LHCN-M2 (cell line): ENCODE measurements at places on chromosomes 5 and 9. TPM values are rescaled to one million over a fixed set of nuclear protein-coding genes. Genes with fewer than 3 reads are reported as not detected.

DNA sequence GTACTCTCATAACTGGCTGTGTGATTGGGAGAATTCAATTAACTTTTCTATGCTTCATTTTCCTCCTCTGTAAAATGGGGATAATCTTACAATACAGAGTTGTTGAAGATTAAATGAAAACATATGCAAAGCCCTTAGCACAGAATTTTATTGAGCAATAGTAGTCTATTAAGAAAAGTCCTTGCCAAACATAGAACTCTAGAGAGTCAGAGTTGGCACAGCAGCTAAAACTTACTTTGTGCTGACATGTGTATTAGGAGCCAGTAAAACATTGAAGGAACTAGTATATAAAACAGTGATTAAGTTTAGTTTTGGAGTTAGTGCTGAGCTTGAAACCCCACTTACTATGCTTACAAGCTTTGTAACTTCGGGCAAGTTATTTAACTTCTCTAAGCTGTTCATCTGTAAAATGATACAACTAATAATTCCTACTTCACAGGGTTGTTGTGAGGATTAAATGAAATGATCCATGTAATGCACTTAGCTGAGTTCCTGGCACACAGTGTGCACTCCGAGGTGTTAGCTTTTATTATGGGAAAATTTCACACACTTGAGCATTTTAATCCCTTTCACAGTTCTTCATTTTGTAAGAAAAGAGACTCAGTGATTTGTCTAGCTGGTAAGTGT, 20.0 kb upstream of the GRIN3A start:
- DNase-seq: no peak

DNA sequence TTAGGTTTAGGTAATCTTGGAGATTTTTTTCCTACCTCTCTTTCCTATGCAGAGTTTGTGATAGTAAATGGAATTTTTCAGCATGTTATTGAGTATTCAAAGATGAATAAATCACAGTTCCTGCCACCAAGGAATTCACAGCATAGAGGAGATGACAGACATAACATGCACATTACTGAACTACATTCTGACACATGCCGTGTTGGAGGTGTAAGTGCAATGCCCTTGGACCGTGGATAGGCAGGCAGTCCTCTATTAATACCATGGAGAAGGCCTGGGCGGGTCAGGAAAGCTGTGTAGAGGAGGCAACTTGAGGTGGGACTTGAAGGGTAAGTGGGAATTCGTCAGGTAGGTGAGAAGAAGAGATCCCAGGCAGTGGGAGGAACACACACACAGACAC, 43.9 kb downstream of the MCCC2 start:
- DNase-seq: no peak

- peak; percentile 69 for DNase-seq
Observed at GRCh38 chr9:111094433-111094924, 56.2 kb upstream of the LPAR1 start.

DNA sequence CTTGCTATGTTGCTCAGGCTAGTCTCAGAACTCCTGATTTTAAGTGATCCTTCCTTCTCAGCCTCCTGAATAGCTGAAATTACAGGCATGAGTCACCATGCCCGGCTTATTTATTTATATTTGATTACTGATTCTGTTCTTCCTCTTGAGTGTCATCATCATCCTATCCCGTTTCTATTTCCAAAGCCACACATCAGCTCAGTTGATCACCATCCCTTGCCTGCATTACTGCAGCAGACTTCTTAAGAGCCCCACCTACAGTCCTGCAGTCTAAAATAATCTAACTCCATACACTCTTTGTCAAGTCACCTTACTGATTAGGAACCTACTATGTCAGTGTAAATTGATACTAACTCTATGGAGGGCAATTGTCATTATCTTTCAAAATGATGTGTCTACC, 138.9 kb upstream of the RAI14 start:
- DNase-seq: peak; percentile 51

DNA sequence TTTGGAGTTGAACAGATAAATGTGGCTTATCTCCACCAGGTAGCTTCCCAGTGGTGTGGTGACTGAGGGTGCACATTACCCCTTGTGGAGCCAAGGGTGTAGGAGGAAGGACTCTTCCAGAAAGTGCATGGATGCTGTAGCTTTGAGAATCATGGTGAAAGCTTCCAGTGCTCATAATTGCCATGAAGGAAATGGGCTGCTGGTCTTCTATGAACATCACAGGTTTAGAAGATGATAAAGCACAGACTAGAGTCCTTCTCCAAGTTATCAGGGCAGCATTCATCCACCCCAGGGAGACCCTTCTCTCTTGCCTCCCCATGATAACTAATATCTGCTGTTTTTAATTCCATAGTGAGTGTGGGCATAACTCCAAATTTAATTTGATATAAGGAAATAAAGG, 93.4 kb upstream of the CHD1 start:
- no peak for DNase-seq

DNA sequence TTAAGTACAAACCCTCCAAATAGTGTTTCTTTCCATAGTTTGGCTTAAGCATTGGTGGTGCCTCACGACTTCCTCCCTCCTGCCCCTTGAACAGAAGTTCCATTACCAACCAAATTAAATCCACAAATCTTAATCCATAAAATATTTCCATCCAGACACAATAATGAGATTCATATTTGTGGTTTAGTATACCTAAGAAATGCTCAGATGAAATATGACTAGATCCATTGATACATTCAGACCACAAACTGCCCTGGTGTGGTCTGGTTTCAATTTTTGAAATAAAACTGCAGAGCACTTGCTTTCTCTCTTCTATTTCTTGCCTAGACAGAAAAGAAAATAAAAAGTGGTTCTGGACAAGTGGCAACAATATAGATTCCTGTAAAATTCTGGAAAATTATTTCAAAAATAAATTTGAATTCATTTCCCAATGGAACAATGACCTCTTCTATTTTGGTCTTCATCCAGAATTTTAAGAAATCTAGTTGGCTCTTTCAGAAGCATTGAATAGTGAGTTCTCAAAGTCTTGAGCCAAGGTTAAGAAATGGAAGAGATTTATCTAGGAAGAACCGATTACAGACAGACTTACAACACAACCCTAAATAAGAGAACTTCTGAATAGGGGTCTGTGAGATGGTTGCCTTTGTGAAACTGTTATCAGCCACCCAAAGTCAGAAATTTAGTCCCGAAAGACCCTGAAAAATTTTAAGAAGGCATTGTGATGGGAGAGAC, 14.0 kb downstream of the TNC start:
- no peak for DNase-seq

The CSF1R gene
- total RNA-seq: 0.40 and 1.4 TPM in 2 replicates

- DNase-seq: no peak
Observed at GRCh38 chr5:72539038-72539437, 31.8 kb upstream of the ZNF366 start.

DNA sequence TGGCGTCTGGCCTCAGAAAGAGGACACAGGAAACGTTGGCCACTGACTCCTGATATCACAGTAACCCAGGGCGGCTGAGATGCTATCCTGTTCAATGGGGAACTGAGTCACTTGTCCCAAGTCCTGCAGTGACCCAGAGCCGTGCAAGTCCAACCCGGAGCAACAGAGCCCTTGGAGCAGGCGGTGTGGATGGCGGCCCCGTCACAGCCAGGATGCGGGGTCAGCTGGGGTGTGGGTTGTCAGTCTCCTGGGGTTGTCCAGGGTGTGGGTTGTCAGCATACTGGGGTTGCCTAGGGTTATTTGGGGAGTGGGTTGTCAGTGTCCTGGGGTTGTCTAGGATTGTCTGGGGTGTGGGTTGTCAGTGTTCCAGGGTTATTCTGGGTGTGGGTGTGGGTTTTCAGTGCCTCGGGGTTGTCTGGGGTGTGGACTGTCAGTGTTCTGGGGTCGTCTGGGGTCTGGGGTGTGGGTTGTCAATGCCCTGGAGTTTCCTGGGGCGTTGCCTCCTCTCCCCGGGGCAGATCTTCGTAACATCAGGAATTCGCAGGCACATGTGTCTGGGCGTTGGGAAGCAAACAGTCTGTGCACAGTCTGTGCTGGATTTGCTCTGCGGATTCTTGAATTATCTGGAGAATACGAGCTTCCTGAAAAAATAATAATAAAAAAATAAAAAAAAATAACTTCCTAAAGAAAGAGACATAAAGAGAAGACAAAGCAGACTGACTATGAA, 257.5 kb downstream of the PARP8 start:
- DNase-seq: no peak

The IFNA13 gene
- not detected in 2 replicates for total RNA-seq

The MSMP gene
- not detected in 2 replicates for total RNA-seq

The ESM1 gene
- 0.98 and 6.7 TPM in 2 replicates for total RNA-seq

The TAF1L gene
- total RNA-seq: not detected in 2 replicates

DNA sequence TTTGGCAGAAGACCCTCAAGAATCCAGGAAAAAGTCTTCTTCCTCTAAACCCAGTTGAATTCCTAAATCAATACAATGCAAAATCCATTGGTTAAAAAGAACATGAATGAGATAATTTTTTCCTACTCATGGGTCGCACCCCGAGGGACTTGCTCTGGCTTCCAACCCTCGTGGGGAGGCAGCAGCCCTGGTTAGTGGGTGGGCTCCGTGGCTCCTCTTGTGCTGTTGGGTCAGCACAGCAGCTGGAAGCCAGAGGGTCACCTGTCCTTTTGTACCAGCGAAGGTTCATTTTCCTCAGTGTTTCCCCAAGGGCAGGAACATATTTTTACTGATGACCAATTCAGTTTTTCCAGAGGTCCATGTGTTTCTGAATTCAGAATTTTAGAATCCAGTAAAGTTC, 120.6 kb upstream of the S1PR3 start:
- no peak for DNase-seq

- no peak for DNase-seq
Observed at GRCh38 chr9:28539434-28540070, 966.3 kb upstream of the C9orf72 start.

- DNase-seq: no peak
Observed at GRCh38 chr5:57696825-57697570, 214.4 kb upstream of the ACTBL2 start.

GRCh38 chr9:133564451-133565116, 30.1 kb downstream of the ADAMTSL2 start:
- no peak for DNase-seq

DNA sequence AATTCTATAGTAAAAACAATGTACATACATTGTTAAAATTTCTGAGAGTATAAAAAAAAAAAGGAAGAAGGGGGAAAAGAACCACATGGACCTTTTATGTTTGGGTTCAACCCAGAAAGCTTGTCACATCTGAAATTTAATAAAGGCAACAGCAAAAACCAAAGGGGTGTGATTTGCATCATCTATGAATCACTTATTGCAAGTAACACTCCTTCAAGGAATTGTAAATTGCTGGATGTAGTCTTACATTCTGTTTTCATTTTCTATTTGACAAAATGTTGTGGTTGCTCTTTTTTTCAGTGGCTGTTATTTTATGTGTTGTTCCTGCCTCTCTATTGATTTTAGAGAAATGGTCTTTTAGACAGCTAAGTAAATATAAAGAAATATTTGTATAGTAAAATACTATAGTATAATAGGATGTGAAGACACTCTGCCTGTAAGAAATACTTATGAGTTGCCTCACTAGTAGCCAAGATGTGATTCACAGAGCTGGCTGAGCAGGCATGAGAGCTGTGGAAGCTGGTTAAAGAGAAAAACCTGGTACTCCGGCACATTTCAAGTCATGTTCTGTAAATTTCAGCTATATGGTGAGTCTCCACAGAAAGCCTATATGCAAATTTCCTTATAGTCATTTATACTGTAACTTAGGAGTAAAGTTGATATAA, 131.1 kb upstream of the CNTLN start:
- peak; percentile 72 for DNase-seq

The CDO1 gene
- 2.7 and 3.1 TPM in 2 replicates for total RNA-seq

The DAP gene
- total RNA-seq: 45.0 and 62.7 TPM in 2 replicates

- DNase-seq: no peak
Observed at GRCh38 chr5:172762214-172763119, 8.5 kb downstream of the DUSP1 start.

DNA sequence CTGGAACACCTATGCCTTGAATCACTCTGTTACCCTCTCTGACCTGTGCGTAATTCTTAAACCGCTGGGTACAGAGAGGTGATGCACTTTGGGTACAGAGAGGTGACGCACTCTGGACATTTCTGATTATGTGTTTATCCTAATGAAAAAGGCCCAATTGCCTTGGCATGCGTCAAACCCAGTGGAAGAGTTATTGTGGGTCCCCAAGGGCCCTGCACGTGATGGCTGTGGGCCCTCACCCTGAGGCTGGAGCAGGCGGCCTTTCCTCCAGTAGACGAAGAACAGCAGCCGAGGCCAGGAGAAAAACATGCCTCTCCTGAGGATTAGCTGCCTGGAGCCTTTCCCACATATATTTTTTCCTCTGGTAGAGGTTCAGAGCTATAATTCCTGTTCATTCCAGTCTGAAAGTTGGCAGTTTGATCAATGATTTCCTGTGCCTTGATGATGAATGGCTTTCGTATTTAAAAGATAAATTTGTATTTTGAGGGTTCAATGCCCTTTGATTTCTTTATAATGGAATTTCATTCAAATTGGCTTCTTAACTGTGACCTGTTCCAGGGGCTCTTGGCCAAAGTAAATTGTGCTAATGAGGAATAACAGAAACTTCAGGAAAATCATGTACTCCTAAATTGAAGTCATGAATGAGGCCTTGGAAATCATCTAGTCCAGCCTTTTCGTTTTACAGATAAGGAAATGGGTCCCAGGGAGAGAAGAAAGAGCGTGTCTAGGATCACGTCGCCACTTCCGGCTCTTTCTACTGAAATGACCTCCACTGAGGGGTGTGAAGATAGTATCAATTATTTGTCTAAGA, 22.8 kb downstream of the ACER2 start:
- no peak for DNase-seq

The GABRB2 gene
- 5.9 and 10.5 TPM in 2 replicates for total RNA-seq
